ENCODE measurements at places on chromosomes 1 and 21.

DNA sequence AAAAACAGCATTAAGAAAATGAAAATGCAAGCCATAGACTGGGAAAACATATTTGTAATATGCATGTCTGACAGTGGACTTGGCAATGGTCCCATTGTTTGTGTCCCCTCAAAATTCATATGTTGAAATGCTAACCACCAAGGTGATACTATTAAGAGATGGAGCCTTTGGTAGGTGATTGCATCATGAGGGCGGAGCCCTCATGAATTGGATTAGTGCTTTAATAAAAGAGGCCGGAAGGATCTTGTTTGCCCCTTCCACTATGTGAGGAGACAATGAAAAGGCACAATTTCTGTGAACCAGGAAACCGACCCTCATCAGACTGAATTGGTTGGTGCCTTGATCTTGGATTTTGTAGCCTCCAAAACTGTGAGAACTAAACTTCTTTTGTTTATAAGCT lies 232.3 kb downstream of the GPR52 start:
- DNase-seq: no peak

GRCh38 chr1:14954210-14954609 lies 199.3 kb upstream of the TMEM51 start:
- DNase-seq: no peak

DNA sequence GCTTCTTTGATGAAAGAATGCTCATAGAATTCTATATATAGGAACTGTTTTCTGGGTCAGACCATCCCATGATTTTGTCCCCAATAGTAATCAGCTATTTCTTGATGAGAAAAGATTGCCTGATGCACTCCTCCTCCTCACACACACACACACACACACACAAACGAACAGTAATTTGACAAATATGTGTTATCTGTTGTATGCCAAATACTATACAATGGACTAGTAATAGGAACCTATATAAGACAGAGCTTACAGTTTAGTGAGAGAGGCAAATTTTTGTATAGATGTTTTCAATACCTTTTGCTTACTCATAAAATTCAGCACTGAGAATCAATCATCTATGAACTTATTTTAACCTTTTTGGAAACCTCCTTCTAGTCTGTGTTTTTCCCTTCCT lies 76.8 kb downstream of the PLA2G4A start:
- no peak for DNase-seq

DNA sequence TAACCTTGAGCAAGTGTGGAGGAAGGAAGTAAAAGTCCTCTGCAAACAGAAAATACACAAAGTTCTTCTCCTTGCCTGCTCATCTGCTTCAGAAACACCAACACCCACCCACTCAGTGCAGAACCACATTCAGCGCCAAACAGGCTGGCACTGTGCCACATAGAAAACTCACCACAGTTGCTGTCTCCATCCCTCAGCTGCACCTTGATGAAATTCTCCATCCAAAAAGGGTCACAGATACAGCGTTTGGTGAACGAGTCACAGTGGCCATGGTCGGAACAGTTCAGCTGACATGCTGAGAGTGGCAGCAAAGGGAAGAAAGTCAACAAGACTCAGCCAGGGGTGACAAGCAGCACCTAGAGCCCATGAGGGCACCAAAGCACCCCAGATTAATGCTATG lies 114.5 kb downstream of the KIAA0319L start:
- no peak for DNase-seq

DNA sequence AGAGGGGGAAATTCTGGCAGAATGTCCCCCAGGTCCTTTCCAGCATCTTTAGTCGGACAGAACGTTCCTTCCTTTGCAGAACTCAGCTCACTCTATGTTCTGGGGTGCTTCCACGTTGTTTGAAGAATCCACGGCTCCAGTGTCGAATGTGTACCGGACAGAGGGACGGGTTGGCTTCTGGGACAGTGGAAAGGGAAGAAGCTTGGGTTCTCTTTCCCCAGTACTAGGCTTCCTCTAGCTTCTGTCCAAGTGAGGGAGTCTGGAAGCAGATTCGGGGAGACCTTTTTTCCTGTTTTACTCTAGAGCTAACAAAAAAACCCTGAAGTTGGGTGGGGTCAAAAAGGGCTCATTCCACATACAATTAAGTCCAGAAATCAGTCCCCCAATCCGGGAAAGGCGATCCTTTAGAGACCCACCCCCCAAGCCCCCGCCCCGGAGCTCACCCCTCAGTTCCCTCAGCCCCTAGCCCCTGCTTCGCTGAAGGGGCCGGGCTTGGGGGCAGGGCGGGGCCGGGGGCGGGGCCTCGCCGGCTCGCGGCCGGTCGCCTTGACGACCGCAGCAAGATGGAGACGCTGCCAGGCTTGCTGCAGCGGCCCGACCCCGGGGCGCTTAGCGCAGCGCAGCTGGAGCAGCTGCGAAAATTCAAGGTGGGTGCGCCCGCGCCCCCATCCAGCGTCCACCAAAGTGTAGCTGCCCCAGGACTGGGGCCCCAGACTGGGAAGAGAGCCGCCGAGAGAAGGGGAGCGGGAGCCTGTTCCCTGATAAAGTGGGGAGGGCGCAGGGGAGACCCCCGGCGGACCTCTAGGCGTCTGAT lies at the start of gene RIIAD1:
Gene RIIAD1 (plus strand): TSS at position 549 of the 814 bp plus-strand sequence. CDS start 15 bp downstream, at position 564.
- DNase-seq: no peak

DNA sequence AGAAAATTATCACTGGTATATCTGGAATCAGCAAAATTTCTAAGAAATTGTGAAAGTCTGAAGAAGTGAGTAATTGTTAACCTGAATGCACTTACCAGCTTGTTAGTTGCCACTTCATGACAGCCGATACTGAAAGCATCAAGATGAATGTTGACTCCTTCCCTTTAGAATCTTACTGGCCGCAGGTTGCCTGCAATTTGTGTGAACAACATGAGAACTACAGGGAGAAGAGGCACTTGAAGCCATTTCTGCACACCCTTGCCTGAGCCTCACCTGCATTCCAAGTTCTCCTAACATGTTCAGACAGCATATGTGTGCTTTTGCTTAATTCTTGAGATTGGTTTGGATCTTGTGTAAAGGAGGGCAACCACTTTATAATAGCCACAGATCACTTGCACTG lies 59.2 kb upstream of the SSX2IP start:
- no peak for DNase-seq

DNA sequence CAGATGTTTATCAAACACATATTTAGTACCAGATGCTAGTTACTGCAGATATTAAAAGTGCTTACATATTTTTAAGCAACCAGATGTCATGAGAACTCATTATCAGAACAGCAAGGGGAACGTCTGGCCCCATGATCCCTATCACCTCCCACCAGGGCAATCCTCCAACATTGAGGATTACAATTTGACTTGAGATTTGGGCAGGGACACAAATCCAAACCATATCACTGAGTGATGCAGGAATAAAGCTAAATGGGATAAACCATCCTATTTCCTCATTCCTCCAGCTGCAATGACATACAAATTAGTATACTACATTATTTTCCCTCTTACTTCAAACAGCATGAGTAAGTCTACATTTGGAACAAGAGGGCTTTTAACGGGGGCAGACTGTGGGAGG lies 3.1 kb upstream of the KCNK2 start:
- DNase-seq: no peak

- DNase-seq: no peak
Observed at GRCh38 chr1:210298296-210298695, 30.4 kb upstream of the HHAT start.

- DNase-seq: no peak
Observed at GRCh38 chr21:29436143-29436542, 137.4 kb downstream of the BACH1 start.

DNA sequence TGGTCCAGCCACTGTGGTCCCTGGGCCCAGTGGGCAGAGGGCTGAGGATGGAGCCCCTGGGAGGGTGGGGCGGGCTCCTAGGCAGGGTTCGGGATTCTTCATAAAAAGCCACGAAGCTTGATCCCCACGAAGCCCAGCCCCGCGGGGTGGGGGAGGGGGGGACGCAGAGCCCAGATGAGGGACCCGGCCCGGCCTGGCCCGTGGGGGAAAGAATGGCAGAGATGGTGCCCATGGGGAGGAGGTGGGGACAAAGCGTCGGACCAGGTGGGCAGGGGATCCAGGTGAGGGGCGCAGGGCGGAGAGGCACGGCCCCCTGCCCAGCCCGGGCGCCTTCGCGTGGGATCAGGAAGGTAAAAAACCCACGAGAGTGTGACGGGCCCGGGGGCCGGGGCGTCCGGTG lies 6.0 kb upstream of the SMIM12 start:
- DNase-seq: no peak

GRCh38 chr1:203316626-203317093 lies 11.3 kb downstream of the BTG2 start:
- DNase-seq: no peak

DNA sequence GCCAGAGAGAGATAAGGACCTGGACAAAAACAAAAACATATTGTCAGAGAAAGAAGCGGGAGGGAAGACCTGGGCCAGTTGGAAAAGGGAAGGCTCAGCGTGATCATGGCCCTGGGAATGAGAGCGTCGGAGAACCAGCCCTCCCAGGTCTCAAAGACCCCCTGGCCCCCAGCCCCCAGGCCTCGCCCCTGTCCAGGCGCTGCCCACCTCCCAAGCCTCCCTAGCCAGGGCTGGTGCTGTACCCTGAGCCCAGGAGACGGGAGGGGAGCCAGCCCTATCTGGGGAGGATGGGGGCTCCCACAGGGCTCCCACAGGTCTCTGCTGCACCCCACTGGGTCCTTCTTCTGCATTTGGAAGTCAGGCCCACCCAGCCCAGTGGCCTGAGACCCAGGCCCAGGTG lies 15.1 kb downstream of the CHD5 start:
- no peak for DNase-seq

GRCh38 chr1:244394826-244395765 lies 56.6 kb downstream of the ADSS2 start:
- DNase-seq: no peak

- no peak for DNase-seq
Observed at GRCh38 chr21:41737651-41738324, 29.1 kb downstream of the RIPK4 start.

DNA sequence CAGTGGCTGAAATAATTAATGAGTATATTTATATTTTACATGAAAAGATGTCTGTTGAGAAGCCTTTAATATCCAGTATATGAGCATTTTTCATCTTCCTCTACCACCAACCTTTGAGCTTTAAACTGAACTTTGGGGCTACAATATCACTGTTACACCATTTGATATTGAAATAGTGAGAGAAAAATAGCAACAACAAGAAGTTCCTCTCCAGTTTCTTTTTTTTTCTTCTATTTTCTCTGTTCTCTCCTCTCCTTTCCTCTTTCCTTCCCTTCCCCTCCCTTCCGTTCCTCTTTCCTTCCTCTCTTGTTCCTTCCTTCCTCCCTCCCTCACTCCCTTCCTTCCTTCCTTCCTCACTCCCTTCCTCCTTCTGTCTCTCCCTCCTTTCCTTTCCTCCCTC lies 1591.4 kb downstream of the PLA2G4A start:
- no peak for DNase-seq

- DNase-seq: no peak
Observed at GRCh38 chr1:229075217-229075616, 195.7 kb upstream of the RAB4A start.

- no peak for DNase-seq
Observed at GRCh38 chr1:108054396-108054795, 89.4 kb upstream of the VAV3 start.

- DNase-seq: no peak
Observed at GRCh38 chr1:6259491-6260362, 1.2 kb downstream of the GPR153 start.

DNA sequence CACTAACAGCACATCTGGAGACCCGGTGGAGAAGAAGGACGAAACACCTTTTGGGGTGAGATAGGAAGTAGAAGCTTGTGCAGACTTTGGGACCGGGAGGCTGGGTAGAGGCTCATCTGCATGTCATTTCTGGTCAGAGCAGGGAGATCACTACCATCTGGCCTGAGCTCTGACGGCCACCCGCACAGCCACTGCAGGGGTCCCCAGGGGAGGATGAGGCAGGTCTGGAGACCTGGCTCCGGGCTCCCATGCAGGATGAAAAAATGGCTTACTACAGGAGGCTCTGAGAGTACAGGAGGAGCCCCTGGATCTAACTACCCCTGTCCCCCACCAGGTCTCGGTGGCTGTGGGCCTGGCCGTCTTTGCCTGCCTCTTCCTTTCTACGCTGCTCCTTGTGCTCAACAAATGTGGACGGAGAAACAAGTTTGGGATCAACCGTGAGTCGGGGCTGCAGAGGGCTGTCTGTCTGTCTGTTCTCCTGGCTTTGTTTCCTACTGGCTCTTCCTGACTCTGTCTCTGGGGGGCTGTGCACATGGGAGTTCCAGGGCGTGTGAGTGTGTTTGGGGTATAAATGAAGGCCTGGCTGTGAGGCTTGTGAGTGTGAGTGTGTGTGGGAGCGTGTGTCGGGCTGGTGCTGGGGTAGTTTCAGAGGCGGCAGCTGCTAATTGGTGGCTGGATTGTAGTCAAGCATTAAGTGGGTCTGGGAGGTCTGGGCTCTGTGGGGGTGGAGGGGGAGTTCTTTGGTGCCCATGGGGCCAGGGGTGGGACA lies 14.1 kb downstream of the NTRK1 start:
- DNase-seq: no peak

- DNase-seq: no peak
Observed at GRCh38 chr1:232137066-232137465, 492.9 kb downstream of the SIPA1L2 start.

DNA sequence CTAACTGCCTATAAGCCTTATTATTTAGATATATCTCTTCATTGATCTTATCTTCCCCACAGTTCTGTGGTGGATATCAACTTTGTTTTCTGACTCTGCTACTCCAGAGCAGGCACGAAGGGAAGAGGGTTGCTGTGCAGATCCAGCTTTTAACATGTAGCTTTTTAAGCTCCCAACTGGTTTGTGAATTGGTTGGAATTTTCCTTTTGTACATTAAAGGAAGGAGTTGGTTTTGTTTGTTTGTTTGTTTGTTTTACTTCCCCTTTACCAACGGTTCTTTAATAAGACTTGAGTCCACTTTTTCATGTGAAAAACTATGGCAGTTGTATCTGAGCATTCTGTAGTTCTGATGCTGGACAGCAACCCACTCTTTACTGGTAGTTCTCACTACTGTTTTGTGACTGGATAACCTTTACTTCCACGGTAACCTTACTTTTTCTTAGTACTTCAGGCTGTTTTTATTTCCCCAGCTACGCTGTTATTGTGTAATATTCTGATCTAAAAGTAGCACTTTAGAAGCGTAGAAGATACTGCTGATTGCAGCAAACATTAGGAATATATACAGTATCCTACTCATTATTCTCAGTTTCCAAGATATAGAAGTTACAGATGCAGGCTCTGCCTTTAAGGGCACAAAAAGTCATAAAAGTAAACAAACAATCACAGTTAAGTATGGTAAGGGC lies 1.6 kb downstream of the GNPAT start:
- no peak for DNase-seq

DNA sequence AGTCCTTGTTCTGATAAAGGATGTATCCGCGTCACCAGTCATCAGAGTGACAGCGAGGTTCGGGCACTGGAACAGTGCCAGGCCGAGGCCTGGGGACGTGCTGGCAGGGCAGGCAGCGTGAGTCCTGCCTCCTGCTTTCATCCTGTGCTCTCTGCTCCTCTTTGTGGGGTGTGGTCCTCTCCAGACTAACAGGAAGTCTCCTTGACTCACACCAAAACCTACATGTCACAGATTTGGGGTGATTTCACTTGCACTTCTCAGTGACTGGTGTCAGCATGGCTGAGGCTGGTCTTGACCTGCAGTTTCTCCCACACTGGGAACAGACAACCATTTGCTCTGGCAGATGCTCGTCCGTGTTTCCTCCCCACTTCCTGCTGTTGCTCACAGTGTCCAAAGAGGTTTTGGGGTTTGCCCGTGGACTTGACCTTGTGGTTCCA lies 8.8 kb upstream of the NLRP3 start:
- DNase-seq: no peak

GRCh38 chr1:168924976-168925375 lies 181.5 kb upstream of the ATP1B1 start:
- no peak for DNase-seq
